ENCODE measurements at places on chromosomes 2 and 18.

DNA sequence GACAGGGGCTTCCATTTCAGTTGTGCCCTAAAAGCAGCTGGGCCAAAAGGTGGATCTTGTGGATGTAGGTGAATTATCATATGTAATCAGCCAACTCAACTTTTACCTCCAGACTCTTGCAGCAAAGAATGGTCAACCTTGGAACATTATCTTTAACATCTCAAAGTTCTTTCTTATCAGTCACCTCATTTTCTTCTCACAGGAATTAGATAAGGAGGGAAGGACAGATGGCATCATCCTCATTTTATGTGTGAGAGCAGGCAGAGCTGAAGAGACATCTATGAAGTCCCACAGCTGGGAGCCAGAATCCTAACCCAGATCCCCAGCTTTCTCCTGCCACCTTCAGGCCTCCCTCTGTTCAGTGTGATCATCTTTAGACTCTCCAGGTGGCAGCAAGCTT lies 182.1 kb downstream of the MGAT5 start:
- no peak for DNase-seq

DNA sequence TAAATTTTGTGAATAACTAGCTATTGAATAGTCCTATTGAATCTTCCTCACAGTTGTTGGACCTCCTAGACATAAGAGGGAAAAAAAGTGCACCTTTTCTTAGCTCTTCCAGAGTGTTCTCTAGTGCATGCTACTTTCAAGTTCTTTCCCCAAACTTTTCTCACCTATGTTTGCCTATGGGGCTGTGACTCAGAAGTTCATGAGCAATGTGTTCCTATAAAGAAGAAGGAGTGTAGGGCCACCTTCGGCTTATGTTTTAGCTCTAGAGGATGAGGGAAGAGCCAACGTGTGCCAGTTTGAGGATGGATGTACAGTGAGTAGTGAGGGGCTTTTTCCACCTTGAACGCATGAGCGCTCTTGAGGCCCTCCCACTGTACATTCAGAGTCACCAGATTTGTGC lies 27.0 kb upstream of the HNMT start:
- DNase-seq = no peak

- DNase-seq = no peak
These were observed 163.3 kb upstream of the NABP1 start for GRCh38 chr2:191514613-191515012.

GRCh38 chr2:58051445-58051844 lies 4.8 kb downstream of the VRK2 start:
- DNase-seq = no peak

DNA sequence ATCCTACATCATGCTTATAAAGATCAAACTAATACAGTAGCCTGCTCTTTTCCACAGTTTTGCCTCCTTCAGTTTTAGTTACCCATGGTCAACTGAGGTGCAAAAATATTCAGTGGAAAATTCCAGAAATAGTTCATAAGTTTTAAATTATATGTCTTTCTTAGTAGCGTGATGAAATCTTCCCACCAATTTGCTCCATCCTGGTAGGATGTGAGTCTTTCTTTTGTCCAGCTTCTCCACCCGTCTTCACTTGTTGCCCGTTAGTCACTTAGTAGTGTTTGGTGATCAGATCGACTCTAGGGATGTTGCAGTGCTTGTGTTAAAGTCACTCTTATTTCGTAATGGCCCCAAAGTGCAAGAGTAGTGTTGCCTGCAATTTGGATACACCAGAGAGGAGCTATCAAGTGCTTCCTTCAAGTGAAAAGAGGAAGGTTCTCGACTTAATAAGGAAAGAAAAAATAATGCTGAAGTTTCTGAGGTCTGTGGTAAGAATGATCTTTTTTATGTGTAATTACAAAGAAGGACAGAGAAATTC lies 57.0 kb downstream of the CEP192 start:
- DNase-seq = no peak

DNA sequence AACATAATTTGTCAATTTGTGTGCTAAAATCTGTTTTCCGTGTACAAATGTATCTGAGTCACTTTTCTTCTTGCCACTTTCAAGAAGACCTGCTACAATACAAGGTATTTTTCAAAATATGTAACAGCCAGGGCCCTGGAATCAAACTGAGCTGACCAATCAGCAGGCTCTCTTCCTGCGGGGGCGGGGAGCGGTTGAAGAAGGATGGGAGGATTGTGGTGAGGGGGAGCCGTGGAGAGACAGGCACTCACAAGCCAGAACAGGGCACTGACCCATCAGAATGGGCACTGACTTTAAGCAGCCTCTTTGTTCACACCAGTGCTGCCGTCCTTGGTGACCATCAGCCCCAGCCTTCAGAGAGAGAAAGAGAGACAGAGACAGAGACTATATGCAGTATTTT lies 40.6 kb upstream of the CCNYL1 start:
- no peak for DNase-seq

- peak; percentile 5 for DNase-seq
These were observed 43.7 kb upstream of the FZD5 start for GRCh38 chr2:207813221-207813916.

- no peak for DNase-seq
These were observed 81.8 kb downstream of the MBD5 start for GRCh38 chr2:148102641-148103040.

DNA sequence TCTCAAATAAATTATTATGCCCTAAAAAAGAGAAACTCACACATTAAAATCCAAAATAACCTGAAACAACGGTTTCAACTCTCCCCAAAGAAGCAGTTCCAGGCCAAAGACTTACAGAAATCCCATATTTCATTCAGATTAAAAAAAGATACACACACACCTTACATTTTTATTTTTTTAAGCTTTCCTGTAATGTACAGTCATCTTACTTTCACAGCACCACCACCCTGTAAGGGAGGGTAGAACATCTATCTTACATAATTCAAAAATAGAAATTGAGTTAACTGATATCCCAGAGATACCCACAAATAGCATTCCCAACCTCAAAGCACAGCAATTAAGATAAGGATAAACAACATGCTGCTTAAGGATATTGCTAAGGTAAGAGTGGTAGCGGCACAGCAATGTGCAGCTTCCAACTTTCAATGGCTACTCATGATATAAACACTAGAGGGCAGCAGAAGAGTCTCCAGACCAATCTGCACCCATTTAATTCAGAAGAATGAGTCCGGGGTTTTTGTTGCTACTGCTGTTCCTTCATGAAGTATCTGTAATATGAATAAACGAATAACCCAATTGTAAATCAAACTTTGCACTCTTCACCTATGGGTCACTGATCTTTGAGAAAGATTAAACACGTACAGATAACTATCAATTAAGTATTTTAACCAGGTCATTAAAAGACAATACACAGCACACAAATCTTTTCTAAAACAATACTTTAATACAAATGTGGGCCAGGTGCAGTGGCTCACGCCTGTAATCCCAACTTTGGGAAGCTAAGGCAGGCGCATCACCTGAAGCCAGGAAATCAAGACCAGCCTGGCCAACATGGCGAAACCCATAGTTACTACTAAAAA lies 11.3 kb downstream of the GFPT1 start:
- no peak for DNase-seq

GRCh38 chr2:8850845-8851487 lies 13.6 kb upstream of the KIDINS220 start:
- DNase-seq = no peak

- no peak for DNase-seq
These were observed 568.5 kb downstream of the TSN start for GRCh38 chr2:122323927-122324326.

- no peak for DNase-seq
These were observed 7.1 kb downstream of the CASP8 start for GRCh38 chr2:201267278-201268030.

DNA sequence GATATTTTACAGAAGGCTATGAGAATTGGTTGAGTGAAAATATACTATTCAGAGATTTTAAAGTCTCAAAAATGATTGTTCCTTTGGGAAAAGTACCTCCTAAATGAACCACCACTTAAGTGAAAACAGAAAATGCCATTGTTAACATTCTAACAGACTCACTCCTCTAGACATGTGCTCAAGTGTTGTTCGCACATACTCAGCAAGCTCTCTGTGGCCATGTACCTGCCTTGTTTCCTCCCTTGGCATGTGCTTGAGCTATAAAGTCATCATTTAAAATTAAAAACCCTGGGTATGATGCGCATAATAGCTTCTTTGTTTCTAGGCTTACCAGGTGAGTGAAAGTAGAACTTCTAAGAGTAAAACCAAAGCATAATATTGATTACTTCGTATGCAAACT lies 343.2 kb upstream of the VRK2 start:
- no peak for DNase-seq

GRCh38 chr2:31969178-31969577 lies 41.6 kb downstream of the MEMO1 start:
- DNase-seq = no peak

DNA sequence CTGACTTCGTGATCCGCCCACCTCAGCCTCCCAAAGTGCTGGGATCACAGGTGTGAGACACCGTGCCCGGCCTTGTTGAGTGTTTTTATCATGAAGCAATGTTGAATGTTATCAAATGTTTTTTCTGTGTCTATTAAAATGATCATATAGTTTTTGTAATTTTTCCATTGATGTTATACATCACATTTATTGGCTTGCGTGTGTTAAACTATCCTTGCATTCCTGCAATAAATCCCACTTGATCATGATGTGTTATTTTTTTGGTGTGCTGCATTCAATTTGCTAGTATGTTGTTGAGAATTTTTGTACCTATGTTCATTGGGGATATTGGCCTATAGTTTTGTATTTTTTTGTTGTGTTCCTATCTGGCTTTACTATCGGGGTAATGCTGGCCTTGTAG lies 113.1 kb upstream of the PARD3B start:
- no peak for DNase-seq
